ENCODE measurements at places on chromosomes 13 and 19.

DNA sequence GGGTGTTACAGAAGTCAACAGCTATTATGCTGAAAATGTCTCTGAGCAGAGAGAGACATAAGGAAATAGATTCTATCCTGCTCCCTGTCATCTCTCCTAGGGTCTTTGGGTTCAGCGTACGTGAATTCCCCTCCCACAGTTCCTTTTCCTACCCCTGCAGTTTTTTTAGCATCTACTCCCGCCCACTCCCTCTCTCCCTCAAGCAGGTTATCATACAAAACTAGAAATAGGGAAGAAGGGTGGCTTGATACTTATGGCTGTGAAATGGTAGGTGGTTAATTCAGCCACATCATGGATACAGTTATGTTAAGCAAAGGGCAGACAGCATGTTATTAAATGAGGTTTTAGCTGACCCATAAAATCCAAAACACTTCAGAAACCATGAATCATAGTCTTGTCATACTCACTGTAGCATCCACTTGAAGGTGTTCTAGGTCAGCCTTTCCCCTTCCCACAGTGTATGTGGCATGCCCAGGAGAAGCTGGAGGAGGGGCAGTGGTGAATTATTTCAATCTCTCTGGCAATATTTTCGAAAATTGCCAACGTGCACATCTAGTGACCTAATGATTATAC is 236.8 kb upstream of the SERP2 start:
- no peak for DNase-seq

GRCh38 chr13:110285991-110286832 is 20.7 kb downstream of the COL4A1 start:
- DNase-seq: no peak

- DNase-seq: peak; percentile 78
These were observed at the start of gene DNAJC15 for GRCh38 chr13:43023289-43023963. DNAJC15 (plus strand) TSS chr13:43023586; CDS start chr13:43023627, 41 bp downstream.

GRCh38 chr19:45419396-45419795 is 4.3 kb downstream of the ERCC1 start:
- DNase-seq: no peak

Measured in stimulated activated CD4-positive, alpha-beta T cell treated with anti-CD3 and anti-CD28 coated beads, Interleukin-1b, Interleukin-23, amount 100 ng/mL, for 48 hours (primary cell).